ENCODE measurements at places on chromosomes 1 and 21. TPM values are rescaled to one million over a fixed set of nuclear protein-coding genes. Genes with fewer than 3 reads are reported as not detected.

Gene S100B
- 0.41 TPM for total RNA-seq

Gene EFNA1
- 10.9 TPM for total RNA-seq

- no peak for DNase-seq
These were observed 44.8 kb upstream of the KAZN start for GRCh38 chr1:14553711-14554110.

Gene IL19
- total RNA-seq, result not detected

Gene CD2
- total RNA-seq, result not detected

Gene DNALI1
- total RNA-seq, result 3.9 TPM

DNA sequence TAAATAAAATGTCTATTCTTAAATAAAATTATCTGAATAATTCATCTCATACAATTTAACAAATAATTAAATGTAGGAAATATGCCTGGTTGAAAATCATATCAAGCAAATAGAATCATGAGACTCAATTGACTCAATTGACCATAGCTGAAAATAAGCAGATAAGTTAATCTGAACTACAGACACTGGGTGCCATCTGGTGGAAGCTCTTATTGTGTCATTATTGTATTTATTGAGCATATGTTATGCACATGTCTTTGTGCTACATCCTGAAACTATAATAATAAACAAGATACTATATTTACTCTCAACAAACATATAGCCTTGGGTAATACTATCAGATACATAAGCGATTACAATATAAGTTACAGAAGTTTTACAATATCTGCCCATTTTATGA, 41.0 kb downstream of the BRINP3 start:
- DNase-seq, result no peak

Gene C1QTNF12
- total RNA-seq, result 1.3 TPM

Gene LCE2C
- not detected for total RNA-seq

GRCh38 chr1:188261849-188262248, 1433.1 kb downstream of the PLA2G4A start:
- no peak for DNase-seq

DNA sequence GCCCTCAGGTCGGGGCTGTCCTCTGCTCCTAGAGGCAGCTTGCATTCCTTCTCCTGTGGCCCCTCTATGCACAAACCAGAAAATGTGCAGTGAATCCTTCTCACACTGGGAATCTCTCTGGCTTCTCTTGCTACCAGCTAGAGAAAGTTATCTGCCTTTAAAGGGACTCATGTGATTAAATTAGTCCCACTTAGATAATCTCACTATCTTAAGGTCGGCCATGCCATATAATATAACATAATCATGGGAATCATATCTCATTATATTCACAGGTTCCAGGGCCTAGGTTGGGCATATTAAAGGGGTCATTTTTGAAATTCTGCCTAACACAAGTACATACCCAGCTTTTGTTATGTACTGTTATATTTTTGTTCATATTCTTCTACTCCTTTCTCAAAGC, 31.4 kb downstream of the PTGFR start:
- DNase-seq, result no peak

Gene DENND2C
- total RNA-seq, result 3.8 TPM

Gene URB1
- total RNA-seq, result 13.5 TPM

DNA sequence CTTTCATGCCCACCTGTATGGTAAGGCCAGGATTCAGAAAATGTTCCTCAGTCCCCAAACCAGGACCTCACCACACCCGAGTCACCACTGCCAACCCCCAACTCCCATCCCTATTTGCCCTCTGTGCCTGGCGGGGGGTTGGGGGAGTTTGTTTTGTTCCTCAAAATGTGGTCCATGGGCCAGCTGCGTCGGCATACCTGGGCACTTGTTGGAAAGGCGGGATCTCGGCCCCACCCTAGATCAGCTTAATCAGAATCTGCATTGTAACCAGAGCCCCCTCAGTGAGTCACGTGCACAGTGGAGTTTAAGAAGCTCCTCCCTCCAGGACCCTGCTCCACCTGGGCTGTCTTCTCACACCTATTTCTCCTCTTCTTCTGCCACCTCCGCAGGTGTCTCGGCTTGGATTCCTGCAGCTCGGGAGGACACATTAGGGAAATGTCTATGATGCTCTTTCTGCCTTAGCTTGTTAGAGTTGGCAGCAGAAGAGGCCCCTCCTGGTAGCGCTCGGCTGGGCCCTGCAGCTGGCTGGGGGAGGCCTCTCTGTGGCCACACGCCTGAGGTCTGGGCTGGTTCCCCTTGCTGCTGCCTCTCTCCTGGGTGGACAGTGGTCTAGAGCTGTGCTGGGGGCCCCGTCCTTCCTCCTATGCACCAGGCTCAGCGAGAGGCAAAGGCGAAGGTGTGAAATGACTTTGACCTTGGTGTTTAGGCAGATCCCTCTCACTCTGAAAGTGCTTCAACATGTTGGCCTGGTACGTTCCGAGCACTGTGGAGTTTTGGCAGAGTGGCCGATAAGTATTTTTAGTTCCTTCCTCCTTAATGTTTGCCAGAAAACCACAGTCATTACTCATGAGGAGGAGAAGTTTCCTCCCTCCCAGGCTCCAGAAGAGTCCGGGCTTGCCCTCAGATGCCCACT, 41.8 kb upstream of the CAMTA1 start:
- DNase-seq, result no peak

Gene S100A9
- not detected for total RNA-seq

DNA sequence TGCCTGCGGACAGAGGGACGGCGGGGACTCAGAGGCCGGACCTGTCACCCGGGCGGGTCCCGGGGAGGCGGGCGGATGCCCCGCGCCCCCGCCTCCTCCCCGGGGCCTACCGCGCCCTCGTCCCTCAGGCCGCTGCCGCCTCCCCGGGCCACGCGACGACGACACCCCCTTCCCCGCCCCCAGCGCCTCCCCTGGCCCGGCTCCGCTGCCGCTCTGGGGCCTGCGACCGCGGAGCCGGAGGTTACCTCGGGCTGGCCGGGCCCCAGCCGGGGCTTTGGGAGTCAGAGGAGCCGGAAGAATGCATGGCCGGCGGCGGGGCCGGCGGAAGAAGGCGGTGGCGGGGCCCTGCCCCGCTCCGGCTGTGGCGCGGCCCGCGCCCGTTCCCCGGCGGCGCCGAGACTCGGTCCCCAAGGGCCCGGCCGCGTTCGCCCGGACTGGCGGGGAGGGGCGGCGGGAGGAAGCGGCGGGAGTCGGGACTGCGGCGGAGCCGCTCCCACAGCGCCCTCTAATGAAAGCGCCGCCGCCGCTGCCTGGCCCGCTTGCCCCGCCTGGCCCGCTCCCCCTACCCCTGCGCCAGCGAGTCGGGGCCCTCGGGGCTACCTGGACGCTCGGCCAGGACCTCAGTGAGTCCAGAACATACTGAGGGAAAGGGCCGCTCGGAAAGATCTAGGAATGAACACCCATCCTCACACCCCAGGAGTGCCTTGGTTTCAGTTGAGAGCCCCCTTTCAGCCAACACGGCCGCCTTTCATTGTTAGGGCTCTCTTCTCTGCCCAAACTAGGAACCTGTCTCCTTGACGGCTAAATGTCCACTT, at the start of gene LPGAT1:
TSS of gene LPGAT1 (minus strand) at position 436 of the 815 bp plus-strand sequence. CDS start 1,467 bp downstream, outside the sequence.
- DNase-seq, result peak; percentile 89

- DNase-seq, result no peak
These were observed 113.2 kb downstream of the PTGER3 start for GRCh38 chr1:70934194-70934961.

DNA sequence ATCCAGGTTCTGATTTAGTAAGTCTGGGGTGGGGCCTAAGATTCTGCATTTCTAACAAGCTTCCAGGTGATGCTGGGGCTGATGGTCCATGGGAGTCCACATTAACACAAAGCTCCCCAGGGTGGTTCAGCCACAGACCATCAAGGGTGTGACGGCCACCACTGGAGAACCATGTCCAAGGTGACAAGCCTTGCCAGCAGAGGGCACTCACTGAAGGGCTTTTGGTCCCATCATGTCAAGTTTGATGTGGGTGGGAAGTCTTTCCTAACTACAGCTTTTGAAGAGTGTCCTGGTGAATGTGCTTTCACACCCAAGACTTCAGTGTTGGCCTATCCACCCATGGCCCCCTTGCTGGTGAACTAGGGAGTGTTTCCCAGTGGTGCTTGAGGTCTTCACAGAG, 67.1 kb downstream of the UBE2T start:
- no peak for DNase-seq

DNA sequence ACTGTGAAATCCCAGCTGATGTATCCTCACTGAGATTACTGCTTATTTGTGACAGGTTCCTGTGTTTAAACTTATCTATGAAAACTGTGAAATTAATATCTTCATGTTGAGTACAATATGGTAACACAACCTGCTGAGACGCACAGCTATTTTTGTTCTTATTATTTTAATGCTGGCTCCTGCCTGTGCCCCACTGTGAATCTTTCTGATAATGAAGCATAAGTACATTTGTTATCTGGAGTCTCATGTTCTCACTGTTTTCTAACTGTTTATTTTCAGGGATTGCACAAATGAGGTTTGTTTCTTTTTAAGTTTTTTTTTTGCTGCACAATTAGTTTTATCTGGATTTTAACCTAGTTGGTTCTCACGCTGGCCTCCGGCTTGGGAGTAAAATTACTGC, 39.9 kb upstream of the IFNAR2 start:
- DNase-seq, result no peak

Gene GART
- total RNA-seq, result 58.2 TPM

DNA sequence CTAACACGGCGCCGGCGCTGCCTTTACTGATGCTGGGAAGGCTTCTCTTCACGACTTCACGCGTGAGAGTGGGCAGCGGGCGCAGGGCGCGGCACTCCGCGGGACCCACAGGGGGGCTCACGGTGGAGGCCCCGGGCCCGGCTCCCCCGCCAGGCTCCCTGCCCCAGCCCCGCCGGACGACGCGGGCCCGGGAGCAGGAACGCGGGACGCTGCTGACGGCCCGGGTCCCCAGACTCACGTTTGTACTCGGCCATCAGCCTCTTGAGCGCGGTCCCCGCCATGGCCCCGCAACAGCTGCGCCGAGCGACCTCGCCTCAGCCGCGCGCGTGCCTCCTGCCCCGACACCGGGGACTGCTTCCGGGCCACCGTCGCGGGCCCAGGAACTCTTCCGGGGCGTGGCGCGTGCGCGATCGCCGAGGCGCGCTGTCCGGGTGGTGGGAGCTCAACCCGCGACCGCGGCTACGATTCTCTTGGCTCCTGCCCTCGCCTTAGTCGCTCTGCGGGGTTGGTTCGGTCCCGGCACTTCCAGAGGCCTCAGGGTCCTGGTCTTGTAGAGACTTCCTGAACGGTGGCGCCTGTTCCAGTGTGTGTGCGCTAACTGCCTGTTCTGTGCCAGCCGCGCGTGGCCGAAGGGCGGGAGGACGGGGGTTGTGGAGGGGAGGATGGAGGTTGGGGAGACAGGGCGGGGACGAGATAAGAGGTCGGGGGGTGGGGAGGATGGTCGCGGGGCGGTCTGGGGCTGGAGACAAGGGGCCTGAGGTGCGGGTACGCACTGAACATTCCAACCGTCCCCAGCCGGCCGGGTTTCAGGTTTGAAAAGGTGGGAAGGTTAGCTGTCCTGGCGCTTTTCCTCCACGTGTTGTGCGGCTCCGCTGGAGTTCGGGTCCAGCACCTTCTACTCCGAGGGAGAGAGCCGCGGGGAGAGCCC, at the start of gene UBE2G2:
TSS of gene UBE2G2 (minus strand) at position 353 of the 928 bp plus-strand sequence. CDS start at position 281, 72 bp downstream.
- DNase-seq, result no peak

Gene PIK3R3
- total RNA-seq, result 36.3 TPM

- no peak for DNase-seq
These were observed 2.4 kb upstream of the RHBG start for GRCh38 chr1:156366378-156367166.

Gene SERPINC1
- total RNA-seq, result 0.51 TPM

Gene ARHGEF10L
- 27.3 TPM for total RNA-seq

DNA sequence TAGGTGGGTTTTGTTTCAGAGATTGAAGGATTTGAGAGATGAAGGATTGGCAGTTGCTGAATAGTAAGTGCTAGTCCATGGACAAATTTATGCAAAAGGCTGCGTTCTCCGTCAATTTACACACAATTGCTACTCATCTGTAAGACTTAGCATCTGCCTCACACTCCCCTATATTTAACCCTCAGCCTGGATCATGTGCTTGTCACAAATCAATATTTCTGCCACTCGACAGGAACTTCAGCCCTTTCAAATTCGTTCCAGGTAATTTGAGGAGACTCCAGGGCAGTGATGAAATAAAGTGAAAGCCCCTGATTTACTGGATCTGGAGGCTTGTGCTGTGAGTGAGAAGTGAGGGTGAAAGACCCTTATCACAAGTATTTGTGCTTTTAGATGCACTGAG, 105.6 kb upstream of the UBE2U start:
- no peak for DNase-seq

DNA sequence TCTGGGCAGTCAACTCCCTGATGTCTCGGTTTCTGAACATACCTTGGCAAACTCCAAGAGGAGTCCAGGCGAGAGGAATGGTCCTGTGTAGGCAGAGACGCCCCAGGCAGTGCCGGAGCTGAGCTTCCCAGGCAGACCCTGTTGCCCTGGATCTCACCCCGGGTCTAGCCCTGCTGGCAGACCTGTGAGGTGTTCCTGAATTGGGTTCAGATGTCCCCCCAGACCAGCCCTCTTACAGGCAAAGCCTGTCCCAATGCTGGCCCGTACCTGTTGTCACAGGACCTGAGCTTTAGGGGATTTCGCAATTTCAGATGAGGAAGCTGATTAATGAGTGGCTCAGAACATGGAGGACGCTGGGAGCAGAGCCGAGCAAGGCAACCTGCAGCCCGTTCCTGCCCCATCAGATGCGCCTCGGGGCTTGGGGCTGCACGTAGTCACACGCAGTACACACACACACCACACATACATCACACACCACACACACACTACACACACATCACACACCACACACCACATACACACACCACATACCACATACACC, 38.5 kb upstream of the PDE9A start:
- peak; percentile 60 for DNase-seq

DNA sequence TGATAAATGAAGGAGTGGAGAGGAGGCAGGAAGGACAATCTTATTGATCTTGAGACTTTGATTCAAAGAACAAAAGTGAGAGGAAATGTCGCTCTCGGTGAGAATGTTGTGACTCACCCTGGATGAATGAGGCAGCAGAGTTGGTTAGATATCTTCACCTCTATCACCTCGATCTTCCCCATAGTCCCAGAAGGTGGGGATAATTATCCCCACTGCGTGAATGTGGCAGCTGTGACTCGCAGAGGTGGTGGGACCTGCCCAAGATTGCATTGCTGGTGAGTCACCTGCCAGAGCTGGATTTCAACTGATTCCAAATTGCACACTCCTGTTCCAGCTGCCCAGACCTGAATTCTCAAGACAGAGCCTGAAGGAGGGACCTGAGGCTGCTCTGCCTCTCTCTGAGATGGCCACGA, 105.0 kb downstream of the MATN1 start:
- DNase-seq, result no peak

- DNase-seq, result no peak
These were observed 131.4 kb upstream of the RAB4A start for GRCh38 chr1:229139331-229140118.

Gene CBS
- total RNA-seq, result 16.6 TPM

- no peak for DNase-seq
These were observed 99.9 kb downstream of the COLGALT2 start for GRCh38 chr1:183937611-183938010.

Gene GPN2
- 21.7 TPM for total RNA-seq

Gene SLAMF9
- not detected for total RNA-seq
